ENCODE measurements at places on chromosomes 12 and 14.

- no peak overlapping the region for H3K27ac ChIP-seq
- no peak overlapping the region for H3K4me3 ChIP-seq
- no peaks in the 10 kb centered on the region for H3K36me3 ChIP-seq
- no peak for DNase-seq
- no peaks in the 10 kb centered on the region for H3K27me3 ChIP-seq
These were observed 568.3 kb downstream of the TMEM121 start for GRCh38 chr14:106094654-106095189.

GRCh38 chr14:88340357-88340756 is 17.3 kb upstream of the KCNK10 start:
- DNase-seq = no peak
- no peaks in the 10 kb centered on the region for H3K36me3 ChIP-seq
- no peaks in the 10 kb centered on the region for H3K4me1 ChIP-seq
- H3K27ac ChIP-seq = no peak overlapping the region

DNA sequence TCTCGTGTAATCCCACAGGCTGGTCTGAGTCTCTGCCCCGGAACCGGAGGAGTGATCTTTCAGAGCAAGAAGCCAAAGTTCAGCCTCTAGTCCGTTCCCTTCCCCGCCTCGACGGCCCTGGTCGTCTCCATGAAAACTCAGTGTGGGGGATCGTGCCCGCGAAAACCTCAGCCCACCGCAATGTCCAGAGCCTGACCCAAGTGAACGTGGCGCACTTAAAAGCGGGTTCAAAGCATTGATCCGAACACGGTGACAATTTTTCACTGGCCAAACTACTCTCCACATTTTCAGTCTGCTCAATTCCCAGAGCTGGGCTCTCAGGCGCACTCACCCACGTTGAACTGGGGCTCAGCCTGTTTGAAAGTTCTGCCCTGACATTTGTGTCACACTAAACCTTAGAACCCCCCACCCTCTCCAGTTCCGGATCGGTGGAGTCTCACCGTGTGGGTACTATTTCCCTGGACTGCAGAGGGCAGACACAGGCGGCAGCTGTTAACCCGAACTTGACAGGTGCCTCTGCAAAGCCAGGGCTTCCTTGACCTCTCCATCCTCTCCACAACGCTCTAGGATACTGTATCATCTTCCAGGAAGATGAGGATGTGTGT is 886 bp upstream of the PRICKLE1 start:
- H3K4me1 ChIP-seq = peaks cover 15% of the 10 kb centered on the region
- peak overlapping the region; percentile 59 for H3K27ac ChIP-seq
- H3K27me3 ChIP-seq = peaks cover 10% of the 10 kb centered on the region

GRCh38 chr12:131347732-131348131 is 363.2 kb upstream of the SFSWAP start:
- H3K27ac ChIP-seq = no peak overlapping the region
- DNase-seq = no peak
- H3K4me1 ChIP-seq = peaks cover 23% of the 10 kb centered on the region

Measured in glutamatergic neuron (in vitro differentiated cells).